ENCODE measurements at places on chromosomes 5 and 9. TPM values are rescaled to one million over a fixed set of nuclear protein-coding genes. Genes with fewer than 3 reads are reported as not detected.

N4BP3 gene
- total RNA-seq, result under 0.01 TPM

ARL10 gene
- total RNA-seq, result 8.3 TPM

SLC25A46 gene
- 100 TPM for total RNA-seq

FAM163B gene
- not detected for total RNA-seq

PCDHB14 gene
- total RNA-seq, result 2.7 TPM

PCDHA12 gene
- total RNA-seq, result 0.36 TPM

WDR38 gene
- not detected for total RNA-seq

GALNT12 gene
- total RNA-seq, result 10.1 TPM

CDH6 gene
- total RNA-seq, result 9.4 TPM

LHX3 gene
- total RNA-seq, result under 0.01 TPM

CBY3 gene
- not detected for total RNA-seq

ITGA1 gene
- total RNA-seq, result 31.8 TPM

MARCOL gene
- total RNA-seq, result not detected

IL3 gene
- not detected for total RNA-seq

PCDHB8 gene
- total RNA-seq, result 0.36 TPM

GNA14 gene
- 0.72 TPM for total RNA-seq

TCF7 gene
- 2.9 TPM for total RNA-seq

FCN1 gene
- total RNA-seq, result not detected

NTRK2 gene
- 3.3 TPM for total RNA-seq

All from osteoblast (primary cell).